Placental pericyte (primary cell): ENCODE measurements at places on chromosomes 12 and 14. TPM values are rescaled to one million over a fixed set of nuclear protein-coding genes. Genes with fewer than 3 reads are reported as not detected.

SAMD15 gene
- total RNA-seq, result 1.5 and 3.6 TPM in 2 replicates

CCDC175 gene
- total RNA-seq, result not detected in 2 replicates

RSRC2 gene
- 42.5 and 44.2 TPM in 2 replicates for total RNA-seq

IL31 gene
- not detected in 2 replicates for total RNA-seq

STAC3 gene
- total RNA-seq, result 0.43 and 0.66 TPM in 2 replicates

ARHGDIB gene
- 3.5 and 46.7 TPM in 2 replicates for total RNA-seq

CLEC4D gene
- total RNA-seq, result not detected in 2 replicates

SRSF5 gene
- 99.2 and 142 TPM in 2 replicates for total RNA-seq

C1QL4 gene
- total RNA-seq, result under 0.01 and 0.14 TPM in 2 replicates

LRFN5 gene
- 0.22 and 3.6 TPM in 2 replicates for total RNA-seq

NEUROD4 gene
- total RNA-seq, result not detected in 2 replicates

PARP2 gene
- total RNA-seq, result 10.1 and 18.9 TPM in 2 replicates

SDR9C7 gene
- total RNA-seq, result not detected in 2 replicates

TMPRSS12 gene
- total RNA-seq, result not detected in 2 replicates

RND1 gene
- total RNA-seq, result 0.44 TPM in 1 of 2 replicates, not detected in the other

HOXC12 gene
- not detected in 2 replicates for total RNA-seq

DBX2 gene
- not detected in 2 replicates for total RNA-seq
